ENCODE measurements at places on chromosomes 12 and 14. TPM values are rescaled to one million over a fixed set of nuclear protein-coding genes. Genes with fewer than 3 reads are reported as not detected.

GRCh38 chr12:58564721-58565120 is 355.6 kb downstream of the LRIG3 start:
- DNase-seq: no peak

Gene CFAP54
- 0.68 TPM for total RNA-seq

DNA sequence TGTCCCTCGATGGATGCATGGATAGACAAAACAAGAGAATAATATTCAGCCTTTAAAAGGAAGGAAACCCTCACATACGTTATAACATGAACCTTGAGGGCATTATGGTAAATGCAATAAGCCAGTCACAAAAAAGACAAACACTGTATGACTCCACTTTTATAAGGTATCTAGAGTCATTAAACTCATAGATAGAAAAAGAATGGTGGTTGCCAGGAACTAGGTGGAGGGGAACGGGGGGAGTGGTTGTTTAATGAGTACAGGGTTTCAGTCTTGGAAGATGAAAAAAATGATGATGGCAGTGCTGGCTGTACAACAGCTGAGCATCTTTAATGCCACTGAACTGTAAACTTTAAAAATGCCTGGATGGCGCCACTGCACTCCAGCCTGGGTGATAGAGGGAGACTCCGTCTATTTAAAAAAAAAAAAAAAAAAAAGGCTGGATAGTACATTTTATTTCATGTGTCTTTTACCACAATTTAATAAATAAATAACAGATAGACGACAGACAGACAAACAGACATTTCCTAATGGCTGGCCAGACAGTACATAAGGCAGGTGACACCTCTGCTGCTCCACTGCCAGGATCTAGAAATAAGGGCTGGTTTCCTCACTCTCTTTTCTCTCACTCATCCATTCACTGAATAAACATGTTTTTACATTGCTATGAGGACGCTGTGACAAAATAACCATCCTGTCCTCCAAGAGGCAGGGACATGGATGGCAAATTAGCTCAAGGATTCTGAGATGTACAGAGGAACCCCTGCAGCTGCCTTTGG is 118.8 kb downstream of the FOXN3 start:
- no peak for DNase-seq

- DNase-seq: no peak
Observed at GRCh38 chr12:88327276-88327675, 185.2 kb downstream of the TMTC3 start.

GRCh38 chr12:3045494-3045893 is 31.7 kb upstream of the TSPAN9 start:
- no peak for DNase-seq

Data from RPMI7951 (cell line).